ENCODE measurements at places on chromosomes 13 and 19.

- DNase-seq = no peak
These were observed 22.3 kb downstream of the GARRE1 start for GRCh38 chr19:34276614-34277013.

- no peak for DNase-seq
These were observed at the start of gene PTPRH for GRCh38 chr19:55208880-55209692. Gene PTPRH (minus strand): TSS chr19:55209501. CDS start chr19:55209433, 68 bp downstream.

DNA sequence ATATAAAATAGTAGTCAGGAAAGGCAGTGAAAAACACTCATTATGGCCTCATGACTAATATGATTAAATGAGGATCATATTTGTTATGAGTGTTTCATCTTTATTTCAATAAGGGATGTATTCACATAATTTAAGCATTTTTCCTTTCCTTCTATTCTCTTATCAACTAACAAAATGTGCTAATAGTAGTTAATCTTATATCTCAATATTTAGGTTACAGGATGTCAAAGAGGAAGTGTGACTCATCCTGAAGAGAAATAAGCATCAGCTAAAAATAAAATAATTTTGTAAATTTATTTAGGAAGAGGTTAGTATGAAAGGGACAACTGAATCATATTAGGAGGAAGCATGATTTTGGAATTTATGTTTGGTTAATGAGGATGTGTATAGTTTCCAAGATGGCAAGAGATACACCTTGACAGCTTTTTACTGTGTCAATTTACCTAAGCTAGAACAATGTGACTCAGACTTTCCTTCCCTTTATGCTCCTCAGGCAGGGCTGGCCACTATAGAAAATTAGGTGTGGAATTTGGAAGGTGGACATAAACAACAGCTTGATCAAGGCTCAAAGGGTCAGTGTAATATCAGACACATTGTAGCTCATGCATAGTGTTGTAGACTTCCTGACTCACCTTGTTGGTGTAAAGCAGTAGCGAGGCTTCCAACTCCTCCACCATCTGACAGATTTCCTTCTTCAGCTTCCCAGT lies 172.7 kb downstream of the SLITRK1 start:
- DNase-seq = no peak

DNA sequence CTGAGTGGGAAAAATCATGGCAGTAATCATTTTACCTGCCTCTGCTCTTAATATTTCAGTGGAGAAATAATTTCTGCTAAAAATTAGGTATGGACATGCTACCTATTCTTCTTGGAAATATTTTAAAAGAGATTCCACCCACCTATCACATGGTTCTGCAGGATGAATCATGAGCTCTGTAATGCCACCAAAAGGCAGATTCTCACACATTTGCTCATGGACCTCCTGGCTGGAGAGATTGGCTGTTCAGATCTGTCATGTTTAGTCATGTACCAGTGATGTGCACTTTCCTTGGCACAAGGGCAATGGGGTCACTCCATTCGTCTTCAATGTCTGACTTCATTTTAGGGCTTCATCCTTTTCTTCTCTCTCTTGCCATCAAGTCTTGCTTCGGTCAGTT lies 101.8 kb upstream of the MBNL2 start:
- no peak for DNase-seq

Data from activated CD8-positive, alpha-beta memory T cell treated with anti-CD3 and anti-CD28 coated beads, Interleukin-2, amount 50 U/mL, for 48 hours (primary cell).